ENCODE measurements at places on chromosomes 5 and 9. TPM values are rescaled to one million over a fixed set of nuclear protein-coding genes. Genes with fewer than 3 reads are reported as not detected.

Gene SLC23A1
- total RNA-seq, result not detected

Gene SLC6A18
- total RNA-seq, result not detected

Gene COL15A1
- 49.9 TPM for total RNA-seq

Gene ACOT12
- not detected for total RNA-seq

Measured in smooth muscle cell of the umbilical artery (primary cell).